Calu3 (cell line): ENCODE measurements at places on chromosomes 4 and X. TPM values are rescaled to one million over a fixed set of nuclear protein-coding genes. Genes with fewer than 3 reads are reported as not detected.

Gene CCDC158
- 0.12 TPM in 1 of 2 replicates, not detected in the other for total RNA-seq

Gene BGN
- not detected in 2 replicates for total RNA-seq

- DNase-seq = no peak
Measured at GRCh38 chr4:169313732-169314131, 43.0 kb upstream of the SH3RF1 start.

DNA sequence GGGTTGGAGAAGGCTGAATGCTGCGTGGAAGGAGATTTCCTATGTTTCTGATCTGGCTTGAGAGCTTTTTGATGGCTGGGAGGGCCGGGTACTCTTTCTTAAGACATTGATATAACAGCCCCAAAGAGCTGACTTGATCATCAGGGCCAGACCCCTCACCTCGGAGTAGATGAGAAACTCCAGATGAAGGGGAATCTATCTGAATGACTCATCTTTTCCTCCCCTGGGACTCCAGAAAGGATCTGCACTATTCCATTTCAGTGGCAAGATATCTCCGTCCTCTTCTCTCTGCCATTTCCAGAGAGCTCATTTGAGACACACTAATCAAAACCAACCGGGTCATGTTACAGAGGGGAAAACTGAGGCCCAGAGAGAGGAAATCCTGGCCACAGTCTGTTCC, 92.9 kb upstream of the MSX1 start:
- no peak for DNase-seq

- no peak for DNase-seq
Measured at GRCh38 chr4:129583868-129584267, 487.9 kb downstream of the C4orf33 start.

DNA sequence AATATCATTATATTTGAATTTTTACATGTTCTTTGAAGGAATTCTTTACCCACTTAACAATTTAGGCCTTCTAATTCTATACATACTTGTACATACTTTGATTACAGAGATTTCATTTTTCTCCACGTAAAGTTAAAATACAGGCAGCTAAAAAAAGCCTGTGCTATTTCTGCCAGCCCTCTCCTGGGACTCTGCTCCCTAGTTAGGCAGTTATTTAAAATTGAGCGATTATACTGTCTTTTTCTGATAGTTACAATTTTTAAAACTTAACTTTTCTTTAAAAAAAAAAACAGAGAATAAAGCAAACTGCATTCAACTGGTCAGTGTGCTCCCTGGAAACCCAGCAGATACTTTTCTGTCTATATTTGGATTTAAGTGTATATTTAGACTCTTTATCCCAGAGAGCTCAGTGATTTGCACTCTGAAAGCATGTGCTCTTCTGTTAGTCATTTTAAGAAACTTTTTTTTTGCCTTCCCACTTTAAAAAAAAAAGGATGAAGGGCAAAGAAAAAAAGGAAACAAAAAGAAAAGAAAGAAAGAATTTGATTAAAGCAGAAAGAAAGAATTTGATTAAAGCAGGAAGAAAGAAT, 18.1 kb upstream of the FAM241A start:
- DNase-seq = no peak

Gene CXCL1
- 212 and 414 TPM in 2 replicates for total RNA-seq

- DNase-seq = peak; percentile 68
Measured at GRCh38 chrX:153875391-153876111, 10.4 kb downstream of the L1CAM start.
